NCI-H187 treated with DMSO at 0.1 percent for 48 hours (cell line): ENCODE measurements at places on chromosomes 13 and 19.

DNA sequence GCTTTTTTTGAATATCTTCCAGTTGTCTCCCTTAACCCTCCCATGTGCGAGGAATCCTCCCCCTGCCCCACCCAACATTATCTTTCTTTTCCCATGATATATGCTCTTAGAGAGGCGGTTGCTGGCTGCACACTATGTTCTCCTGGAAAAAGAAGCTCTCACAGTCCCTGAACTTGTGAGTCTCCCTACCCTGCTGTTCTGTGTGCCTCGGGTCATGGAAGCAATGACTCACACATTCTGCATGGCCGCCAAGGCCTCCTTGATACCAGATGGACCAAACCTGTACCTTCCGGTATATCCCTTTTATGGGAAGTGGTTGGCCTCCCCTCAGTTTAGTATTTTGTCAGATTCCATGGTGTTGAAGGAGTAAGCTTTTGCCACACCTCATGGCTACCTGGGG, 705.4 kb downstream of the SLITRK6 start:
- no peak for DNase-seq

DNA sequence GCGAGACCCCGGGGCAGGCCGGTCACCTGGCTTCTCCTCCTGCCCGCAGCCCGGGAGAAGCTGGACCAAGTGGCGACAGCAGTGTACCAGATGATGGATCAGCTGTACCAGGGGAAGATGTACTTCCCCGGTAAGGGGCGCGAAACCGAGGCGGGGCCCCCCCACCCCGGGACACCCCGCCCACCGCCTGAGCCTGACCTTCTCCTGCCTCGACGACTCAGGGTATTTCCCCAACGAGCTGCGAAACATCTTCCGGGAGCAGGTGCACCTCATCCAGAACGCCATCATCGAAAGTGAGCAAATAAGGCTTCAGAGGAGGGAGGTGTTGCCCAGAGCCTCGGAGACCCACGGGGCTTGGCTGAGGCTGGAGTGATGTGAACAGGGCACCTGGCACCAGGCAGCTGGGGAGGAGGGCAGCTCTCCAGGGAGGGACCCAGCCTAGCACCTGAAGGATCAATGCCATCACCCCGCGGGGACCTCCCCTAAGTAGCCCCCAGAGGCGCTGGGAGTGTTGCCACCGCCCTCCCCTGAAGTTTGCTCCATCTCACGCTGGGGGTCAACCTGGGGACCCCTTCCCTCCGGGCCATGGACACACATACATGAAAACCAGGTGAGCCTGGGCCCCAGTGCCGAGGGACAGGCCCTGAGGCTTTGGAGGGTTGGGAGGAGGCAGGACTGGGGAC, 629 bp downstream of the IZUMO4 start:
- DNase-seq: no peak

- no peak for DNase-seq
These were observed 362 bp downstream of the ZNF557 start for GRCh38 chr19:7069904-7070226.

DNA sequence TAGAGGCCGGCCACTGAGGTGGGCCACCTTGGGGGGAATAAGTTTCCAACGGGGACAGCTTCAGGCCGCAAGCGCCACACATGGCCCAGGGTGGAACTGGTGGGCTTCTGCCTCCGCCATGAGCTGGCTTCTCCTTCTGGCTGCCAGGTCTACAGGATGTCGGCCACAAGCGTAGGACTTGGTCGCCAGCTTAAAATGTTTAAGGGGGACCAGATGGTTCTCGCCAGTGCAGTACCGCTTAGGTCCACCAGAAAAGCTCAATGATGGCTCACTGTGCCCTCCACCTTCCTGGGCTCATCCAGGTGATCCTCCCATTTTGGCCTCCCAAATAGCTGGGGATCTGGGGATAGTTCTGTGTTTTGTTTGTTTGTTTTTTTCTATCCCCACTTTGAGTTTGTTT, 38.7 kb upstream of the ZNF254 start:
- DNase-seq: no peak
